Naive thymus-derived CD8-positive, alpha-beta T cell (primary cell): ENCODE measurements at places on chromosomes 1 and 21. TPM values are rescaled to one million over a fixed set of nuclear protein-coding genes. Genes with fewer than 3 reads are reported as not detected.

CATSPERE gene
- 0.22 TPM for polyA plus RNA-seq

SLAMF1 gene
- 3.9 TPM for polyA plus RNA-seq

PKP1 gene
- not detected for polyA plus RNA-seq

S100A7 gene
- not detected for polyA plus RNA-seq

GRCh38 chr21:35540950-35541638 lies 492.0 kb upstream of the RUNX1 start:
- no peak overlapping the region for H3K4me3 ChIP-seq
- no peak for DNase-seq
- no peaks in the 10 kb centered on the region for H3K27me3 ChIP-seq
- H3K4me1 ChIP-seq, result no peaks in the 10 kb centered on the region
- H3K36me3 ChIP-seq, result no peaks in the 10 kb centered on the region

DNA sequence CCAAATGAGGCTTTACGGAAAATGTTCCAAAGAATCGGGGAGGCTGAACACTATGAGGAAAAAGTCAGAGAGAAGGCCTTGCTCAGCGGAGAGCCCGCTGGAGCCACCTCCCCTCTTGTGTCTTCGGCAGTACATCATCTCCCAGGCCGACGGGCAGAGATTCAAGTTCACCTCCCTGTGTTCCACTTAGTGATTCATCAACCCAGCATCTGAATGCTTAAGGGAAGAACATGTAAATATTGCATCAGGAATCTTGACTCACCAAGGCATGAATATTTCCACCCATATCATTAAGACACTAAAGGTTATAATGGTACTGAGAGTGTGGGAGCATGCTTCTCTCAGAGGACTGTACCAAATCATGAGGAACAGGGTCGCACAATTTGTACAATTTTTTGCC lies 172.5 kb downstream of the ST6GALNAC5 start:
- DNase-seq, result no peak
- H3K36me3 ChIP-seq, result no peaks in the 10 kb centered on the region
- H3K27ac ChIP-seq, result no peak overlapping the region
- no peaks in the 10 kb centered on the region for H3K27me3 ChIP-seq
- no peak overlapping the region for H3K4me3 ChIP-seq
- H3K4me1 ChIP-seq, result no peaks in the 10 kb centered on the region

- peak within 1 kb of the TSS; percentile 52 for H3K4me3 ChIP-seq
- no peak within 1 kb of the TSS for H3K27ac ChIP-seq
- H3K36me3 ChIP-seq, result no peaks in the 10 kb centered on the region
- peaks cover 10% of the 10 kb centered on the region for H3K4me1 ChIP-seq
- DNase-seq, result peak; percentile 2
These were observed at the start of gene DDAH1 for GRCh38 chr1:85465099-85465785. Gene DDAH1 (minus strand): TSS chr1:85465159. CDS start chr1:85465045, 114 bp downstream.

DNA sequence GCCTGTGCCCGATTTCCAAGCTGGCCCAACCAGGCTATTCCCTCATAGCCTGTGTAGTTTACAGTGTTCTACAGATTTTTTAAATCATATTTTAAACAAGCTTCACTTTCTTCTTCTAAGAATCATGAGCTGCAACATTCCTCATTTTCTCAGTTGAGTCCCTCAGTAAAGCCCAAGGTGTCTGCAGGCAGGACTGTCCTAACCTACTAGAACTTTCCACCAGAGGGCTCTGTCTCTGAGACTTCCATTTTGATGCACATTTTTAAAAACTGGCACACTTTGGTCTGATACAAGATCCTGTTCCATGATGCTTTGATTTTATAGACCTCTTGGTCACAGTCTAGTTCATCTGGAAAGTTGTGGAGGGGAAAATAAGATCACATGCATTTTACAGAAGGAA lies 21.6 kb upstream of the SLAMF6 start:
- H3K36me3 ChIP-seq, result peaks cover 4% of the 10 kb centered on the region
- H3K27me3 ChIP-seq, result no peaks in the 10 kb centered on the region
- H3K4me3 ChIP-seq, result no peak overlapping the region
- H3K27ac ChIP-seq, result no peak overlapping the region

GRCh38 chr1:48027533-48027835 lies 30.3 kb upstream of the TRABD2B start:
- no peaks in the 10 kb centered on the region for H3K36me3 ChIP-seq
- H3K27me3 ChIP-seq, result peaks cover 11% of the 10 kb centered on the region
- no peaks in the 10 kb centered on the region for H3K4me1 ChIP-seq
- no peak overlapping the region for H3K4me3 ChIP-seq
- no peak overlapping the region for H3K27ac ChIP-seq

DNA sequence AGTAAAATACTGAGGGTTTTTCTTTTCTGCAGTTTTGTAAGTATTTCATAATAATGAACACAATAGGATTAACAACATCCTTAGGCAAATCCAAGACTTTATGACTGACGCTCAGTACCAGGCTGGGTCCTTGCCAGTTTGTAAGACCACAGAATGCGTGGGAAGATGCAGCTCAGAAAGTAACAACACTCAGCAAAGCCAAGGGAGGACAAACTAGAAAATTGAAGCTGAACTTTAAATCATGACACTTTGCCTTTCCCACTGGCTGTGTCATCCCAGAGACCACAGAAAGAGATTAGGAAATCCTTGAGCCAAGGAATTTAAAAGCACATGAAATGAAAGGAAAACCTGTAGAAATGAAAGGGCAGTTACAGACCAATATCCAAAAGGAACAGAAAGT lies 426.3 kb upstream of the CHRM3 start:
- no peaks in the 10 kb centered on the region for H3K4me1 ChIP-seq
- H3K27ac ChIP-seq, result no peak overlapping the region
- H3K27me3 ChIP-seq, result no peaks in the 10 kb centered on the region
- H3K36me3 ChIP-seq, result no peaks in the 10 kb centered on the region
- H3K4me3 ChIP-seq, result no peak overlapping the region

DNA sequence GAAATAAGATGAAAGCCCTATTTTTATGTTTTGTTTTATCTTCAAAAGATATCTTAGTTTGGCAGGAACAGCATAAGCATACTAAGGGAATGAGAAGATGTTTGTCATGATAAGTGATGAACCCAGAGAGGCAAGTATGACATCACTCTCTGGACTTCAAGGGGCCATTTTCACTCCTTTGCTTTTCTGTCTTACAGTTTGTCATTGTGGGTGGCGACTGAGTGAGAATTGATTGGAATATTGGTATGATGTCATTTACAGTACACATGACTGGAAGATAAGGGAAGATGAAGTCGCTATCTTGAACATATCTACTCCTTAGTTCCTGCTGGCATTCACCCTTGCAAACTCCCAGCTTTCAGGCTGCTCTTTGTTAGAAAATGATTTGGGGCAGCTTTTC lies 258.1 kb upstream of the RAB4A start:
- no peak overlapping the region for H3K27ac ChIP-seq
- H3K27me3 ChIP-seq, result no peaks in the 10 kb centered on the region
- H3K4me3 ChIP-seq, result no peak overlapping the region
- no peaks in the 10 kb centered on the region for H3K36me3 ChIP-seq
- peaks cover 6% of the 10 kb centered on the region for H3K4me1 ChIP-seq

GRCh38 chr1:119929643-119930315 lies 33.5 kb upstream of the ADAM30 start:
- peaks cover 40% of the 10 kb centered on the region for H3K36me3 ChIP-seq
- no peak for DNase-seq
- peaks cover 2% of the 10 kb centered on the region for H3K4me1 ChIP-seq
- H3K4me3 ChIP-seq, result no peak overlapping the region
- H3K27ac ChIP-seq, result no peak overlapping the region

DNA sequence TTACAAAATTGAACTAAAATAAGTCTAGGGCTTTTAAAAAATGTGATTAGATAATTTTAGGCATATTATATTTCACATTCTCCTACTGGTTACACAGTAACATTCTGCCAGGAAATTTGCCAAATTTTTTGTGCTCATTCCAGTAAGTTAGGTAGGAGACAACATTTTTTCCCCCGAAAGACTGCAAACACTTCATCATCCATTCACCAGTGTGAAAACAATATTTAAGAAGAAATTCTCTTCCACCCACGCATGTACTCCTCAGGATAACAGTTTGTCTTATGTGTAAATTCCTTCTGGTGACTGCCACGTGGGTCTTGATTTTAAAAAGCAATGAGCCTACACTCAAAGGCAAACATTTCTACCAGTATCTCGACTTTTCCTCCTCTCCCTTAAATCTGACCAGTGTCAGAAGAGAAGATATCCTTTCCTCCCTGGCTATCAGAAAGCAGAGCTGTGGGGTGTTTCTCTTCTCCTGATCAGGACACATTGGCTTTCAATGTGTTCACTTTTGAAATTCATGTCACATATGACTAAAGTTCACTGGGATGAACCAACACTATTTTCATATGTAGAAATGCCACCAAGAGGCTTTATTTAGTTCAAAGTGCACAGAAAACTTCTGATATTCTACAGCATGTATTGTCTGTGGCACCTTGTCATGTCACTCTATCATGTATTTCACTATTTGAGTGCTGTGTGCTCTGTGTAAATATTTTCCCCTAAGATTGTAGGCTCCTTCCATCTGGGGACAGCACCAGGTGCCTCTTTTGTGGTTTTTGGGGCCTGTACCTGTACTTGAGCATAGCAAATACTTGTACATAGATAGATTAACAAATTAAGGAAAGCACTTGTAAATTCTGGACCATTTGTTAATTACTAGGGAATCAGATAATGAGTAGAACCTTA lies 38.6 kb downstream of the LHX9 start:
- no peaks in the 10 kb centered on the region for H3K36me3 ChIP-seq
- H3K27me3 ChIP-seq, result no peaks in the 10 kb centered on the region
- H3K27ac ChIP-seq, result no peak overlapping the region

- no peak for DNase-seq
- no peaks in the 10 kb centered on the region for H3K27me3 ChIP-seq
- H3K4me1 ChIP-seq, result peaks cover 4% of the 10 kb centered on the region
- no peaks in the 10 kb centered on the region for H3K36me3 ChIP-seq
- no peak overlapping the region for H3K27ac ChIP-seq
- no peak overlapping the region for H3K4me3 ChIP-seq
These were observed 956 bp upstream of the SCAF4 start for GRCh38 chr21:31732597-31733550.

DNA sequence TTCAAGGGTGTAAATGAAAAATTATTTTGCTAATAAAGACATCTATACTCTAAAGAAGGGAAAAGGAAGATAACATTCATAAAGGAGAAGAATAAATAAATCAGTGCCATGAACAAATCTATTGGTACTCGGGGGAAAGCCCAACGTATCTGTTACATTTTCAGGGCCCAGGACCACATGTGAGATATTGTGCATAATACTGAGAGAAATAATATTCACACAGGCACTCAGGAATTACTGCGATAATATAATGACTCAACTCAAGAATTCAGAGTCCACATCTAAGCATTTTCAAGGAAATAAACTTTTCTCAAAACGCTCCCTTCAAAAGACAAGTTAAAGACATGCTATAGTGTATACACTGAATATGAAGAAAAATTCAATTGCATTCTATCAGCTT lies 108.8 kb downstream of the SMYD2 start:
- H3K4me1 ChIP-seq, result no peaks in the 10 kb centered on the region
- DNase-seq, result no peak

DNA sequence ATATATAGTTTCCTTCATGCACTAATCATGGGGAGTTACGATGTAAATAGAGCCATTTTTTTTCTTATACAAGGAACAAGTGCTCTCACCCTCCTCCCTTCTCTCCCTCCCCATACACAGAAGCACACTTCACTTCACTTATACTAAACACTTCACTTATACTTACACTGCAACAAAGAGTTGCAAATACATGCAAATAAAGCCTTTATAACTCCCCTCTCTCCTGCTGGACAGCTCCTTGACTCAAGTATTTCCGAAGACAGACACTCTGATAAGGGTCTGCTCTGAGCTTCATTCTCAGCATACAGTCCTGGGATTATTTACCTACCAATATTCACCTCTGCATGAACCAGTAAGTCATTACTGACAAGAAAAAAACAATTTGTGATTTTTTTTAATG lies 35.6 kb upstream of the ERG start:
- H3K27ac ChIP-seq, result no peak overlapping the region
- H3K27me3 ChIP-seq, result no peaks in the 10 kb centered on the region
- H3K4me1 ChIP-seq, result no peaks in the 10 kb centered on the region
- no peak overlapping the region for H3K4me3 ChIP-seq
- no peaks in the 10 kb centered on the region for H3K36me3 ChIP-seq

GRCh38 chr1:2415801-2416208 lies 3.4 kb upstream of the PEX10 start:
- H3K27ac ChIP-seq, result peak overlapping the region; percentile 93
- peak; percentile 77 for DNase-seq
- peak overlapping the region; percentile 85 for H3K4me3 ChIP-seq
- no peaks in the 10 kb centered on the region for H3K27me3 ChIP-seq
- H3K4me1 ChIP-seq, result peaks cover 41% of the 10 kb centered on the region
- no peaks in the 10 kb centered on the region for H3K36me3 ChIP-seq

DNA sequence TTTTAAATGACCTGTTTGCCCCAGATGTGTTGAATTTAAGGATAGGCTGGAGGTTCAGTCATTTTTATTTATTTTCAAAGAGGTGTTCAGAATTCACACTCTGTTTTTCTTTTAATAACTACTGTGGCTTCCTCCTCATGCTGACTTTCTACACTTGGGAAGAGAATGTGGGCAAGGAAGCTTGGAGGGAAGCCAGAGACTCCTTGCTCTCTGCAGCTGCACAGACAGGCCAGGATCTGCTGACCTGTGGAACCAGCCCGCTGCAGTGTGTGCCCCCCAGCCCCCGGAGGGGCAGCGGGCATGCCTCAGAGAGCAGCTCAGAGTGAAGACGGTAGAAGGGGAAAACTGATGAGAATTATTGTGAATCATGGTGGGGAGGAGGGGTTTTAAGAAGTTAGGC lies 16.9 kb downstream of the MGST3 start:
- H3K4me1 ChIP-seq, result peaks cover 23% of the 10 kb centered on the region
- no peaks in the 10 kb centered on the region for H3K27me3 ChIP-seq
- peaks cover 5% of the 10 kb centered on the region for H3K36me3 ChIP-seq
- no peak overlapping the region for H3K4me3 ChIP-seq

DNA sequence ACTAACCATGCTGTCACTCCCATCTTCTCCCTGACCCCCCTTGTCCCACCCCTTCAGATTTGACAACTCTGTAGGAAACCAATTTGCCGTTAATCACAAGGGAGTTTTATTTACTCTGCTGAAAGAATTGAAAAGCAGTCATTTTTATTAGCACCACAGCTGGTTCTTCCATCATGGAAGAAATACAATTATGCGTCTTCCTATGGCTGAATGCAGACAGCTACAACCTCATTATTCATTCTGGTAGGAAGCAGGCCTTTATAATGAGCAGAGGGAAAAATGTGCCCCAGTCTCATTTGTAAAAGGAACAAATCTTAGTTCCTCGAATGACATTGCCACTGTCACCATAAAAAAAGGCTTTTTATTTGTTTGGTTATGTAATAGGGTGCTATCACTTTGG lies 35.2 kb downstream of the JUN start:
- DNase-seq, result no peak
- H3K4me1 ChIP-seq, result peaks cover 26% of the 10 kb centered on the region
- no peaks in the 10 kb centered on the region for H3K27me3 ChIP-seq
- H3K36me3 ChIP-seq, result no peaks in the 10 kb centered on the region
- H3K4me3 ChIP-seq, result no peak overlapping the region

GRCh38 chr1:186500804-186501203 lies 39.9 kb upstream of the PDC start:
- no peaks in the 10 kb centered on the region for H3K27me3 ChIP-seq
- DNase-seq, result no peak
- H3K4me3 ChIP-seq, result no peak overlapping the region
- H3K36me3 ChIP-seq, result peaks cover 11% of the 10 kb centered on the region
